ENCODE measurements at places on chromosomes 7 and 10.

GRCh38 chr7:151228024-151228866 lies 1.2 kb upstream of the ABCF2 start:
- DNase-seq, result no peak

- no peak for DNase-seq
These were observed at the start of gene TMEM229A for GRCh38 chr7:124032369-124033094. TMEM229A (minus strand) TSS chr7:124033067; CDS start chr7:124033003, 64 bp downstream.

- no peak for DNase-seq
These were observed 126.2 kb upstream of the NRP1 start for GRCh38 chr10:33460505-33461294.

DNA sequence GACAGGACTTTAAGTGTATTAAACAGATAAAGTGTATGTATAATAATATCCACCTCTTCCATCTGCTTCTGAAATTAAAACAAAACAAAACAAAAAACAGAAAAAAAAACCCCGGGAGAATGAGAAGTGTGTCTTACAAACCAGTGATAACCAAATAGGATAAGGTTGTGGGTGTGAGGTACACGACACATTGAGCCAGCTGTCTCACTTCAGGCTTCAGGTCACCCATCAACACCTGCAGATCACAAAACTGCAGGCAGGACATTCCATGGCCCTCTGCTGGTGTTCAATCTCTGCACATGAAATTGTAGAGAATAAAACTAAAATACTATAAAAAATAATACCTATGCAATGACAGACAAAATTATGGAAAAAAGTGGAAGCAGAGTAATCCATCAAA lies 339.9 kb downstream of the SFMBT2 start:
- DNase-seq, result no peak

DNA sequence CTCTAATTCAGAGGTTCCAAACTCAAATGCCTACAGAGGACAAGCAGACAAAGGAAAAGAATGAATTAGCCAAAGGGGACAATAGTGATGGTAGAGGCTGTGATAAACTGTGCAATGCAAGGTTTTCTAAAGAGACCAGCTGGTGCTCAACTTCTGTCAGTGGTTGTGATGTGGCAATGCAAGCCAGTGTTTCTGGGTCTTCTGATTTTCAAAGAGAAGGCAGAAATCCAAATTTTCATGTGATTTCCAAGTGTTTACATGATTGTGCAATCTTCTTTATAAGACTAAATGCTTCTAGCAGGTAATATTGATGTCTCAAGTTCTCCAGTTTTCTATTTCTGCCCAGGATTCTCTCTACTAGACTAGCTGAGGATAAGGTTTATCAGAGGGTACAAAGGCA lies 135.9 kb downstream of the PCDH15 start:
- DNase-seq, result no peak

DNA sequence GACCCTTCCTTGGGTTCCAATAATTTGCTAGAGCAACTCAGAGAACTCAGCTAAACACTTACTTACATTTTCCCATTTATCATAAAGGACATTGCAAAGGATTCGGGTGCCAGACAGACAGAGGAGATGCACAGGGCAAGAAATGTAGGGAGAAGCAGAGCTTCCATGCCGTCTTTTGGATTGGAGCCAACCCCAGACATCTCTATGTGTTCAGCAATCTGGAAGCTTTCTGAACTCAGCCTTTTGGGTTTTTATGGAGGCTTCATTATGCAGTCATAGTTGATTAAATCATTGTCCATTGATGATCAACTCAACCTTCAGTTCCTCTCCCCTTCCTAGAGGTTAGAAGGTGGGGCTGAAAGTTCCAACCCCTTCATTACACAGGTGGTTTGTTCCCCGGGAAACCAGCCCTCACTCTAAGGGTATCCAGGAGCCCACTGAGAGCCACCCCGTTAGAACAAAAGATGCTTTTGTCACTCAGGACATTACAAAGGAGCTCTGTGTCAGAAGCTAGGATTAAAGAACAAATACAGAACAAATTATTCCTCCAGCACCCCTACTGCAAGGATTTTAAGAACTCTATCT lies 211.9 kb upstream of the VSTM2A start:
- DNase-seq, result no peak

GRCh38 chr7:44390701-44391100 lies 65.3 kb upstream of the CAMK2B start:
- DNase-seq, result no peak

DNA sequence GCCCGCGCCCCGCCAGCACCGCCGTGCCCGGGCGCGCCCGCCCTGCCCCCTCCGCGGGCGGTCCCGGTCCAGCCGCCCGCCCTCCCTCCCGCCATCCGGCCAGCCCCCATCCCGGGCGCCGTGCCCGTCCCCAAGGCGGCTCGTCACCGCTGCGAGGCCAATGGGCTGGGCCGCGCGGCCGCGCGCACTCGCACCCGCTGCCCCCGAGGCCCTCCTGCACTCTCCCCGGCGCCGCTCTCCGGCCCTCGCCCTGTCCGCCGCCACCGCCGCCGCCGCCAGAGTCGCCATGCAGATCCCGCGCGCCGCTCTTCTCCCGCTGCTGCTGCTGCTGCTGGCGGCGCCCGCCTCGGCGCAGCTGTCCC lies at the start of gene HTRA1:
HTRA1 (plus strand) TSS at position 187 of the 362 bp plus-strand sequence; CDS start at position 287, 100 bp downstream.
- peak; percentile 38 for DNase-seq

GRCh38 chr10:80429521-80429973 lies 21.2 kb downstream of the PRXL2A start:
- no peak for DNase-seq

GRCh38 chr7:159136013-159136412 lies 8.7 kb downstream of the VIPR2 start:
- DNase-seq, result no peak

GRCh38 chr10:71585564-71586290 lies 133.9 kb downstream of the C10orf105 start:
- DNase-seq, result no peak

GRCh38 chr7:128860158-128861073 lies 2.2 kb upstream of the ATP6V1F start:
- DNase-seq, result no peak

DNA sequence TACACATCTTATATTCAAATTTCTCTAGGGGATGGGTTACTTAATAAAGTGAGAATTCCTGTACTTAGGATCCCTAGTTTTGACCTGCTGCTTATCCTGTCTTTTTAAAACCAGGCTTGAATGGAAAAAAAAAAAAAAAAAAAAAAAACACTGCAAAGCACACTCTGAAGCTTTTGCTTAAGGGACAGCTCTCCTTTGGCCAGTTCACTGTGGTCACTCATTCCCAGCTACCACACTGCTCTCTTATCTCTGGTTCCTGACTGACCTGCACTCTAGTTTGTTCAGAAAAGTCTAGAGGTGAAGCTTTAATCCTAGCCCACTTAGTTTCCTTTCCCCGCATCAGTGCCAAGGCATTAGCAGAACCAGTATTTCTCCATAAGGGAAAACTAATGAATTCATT lies 82.4 kb downstream of the CADPS2 start:
- DNase-seq, result no peak

GRCh38 chr10:49739426-49739825 lies 22.7 kb downstream of the OGDHL start:
- peak; percentile 1 for DNase-seq

- no peak for DNase-seq
These were observed 80.6 kb upstream of the OIT3 start for GRCh38 chr10:72812753-72813430.

- DNase-seq, result no peak
These were observed 46.7 kb upstream of the SPOCK2 start for GRCh38 chr10:72134785-72135767.

GRCh38 chr10:2326411-2326810 lies 589.1 kb upstream of the ADARB2 start:
- no peak for DNase-seq

GRCh38 chr10:131681122-131681521 lies 219.7 kb upstream of the PPP2R2D start:
- no peak for DNase-seq

- DNase-seq, result no peak
These were observed 138.0 kb downstream of the CDH23 start for GRCh38 chr10:71534568-71535194.

- DNase-seq, result no peak
These were observed 142.2 kb downstream of the TRIL start for GRCh38 chr7:28815928-28816373.

DNA sequence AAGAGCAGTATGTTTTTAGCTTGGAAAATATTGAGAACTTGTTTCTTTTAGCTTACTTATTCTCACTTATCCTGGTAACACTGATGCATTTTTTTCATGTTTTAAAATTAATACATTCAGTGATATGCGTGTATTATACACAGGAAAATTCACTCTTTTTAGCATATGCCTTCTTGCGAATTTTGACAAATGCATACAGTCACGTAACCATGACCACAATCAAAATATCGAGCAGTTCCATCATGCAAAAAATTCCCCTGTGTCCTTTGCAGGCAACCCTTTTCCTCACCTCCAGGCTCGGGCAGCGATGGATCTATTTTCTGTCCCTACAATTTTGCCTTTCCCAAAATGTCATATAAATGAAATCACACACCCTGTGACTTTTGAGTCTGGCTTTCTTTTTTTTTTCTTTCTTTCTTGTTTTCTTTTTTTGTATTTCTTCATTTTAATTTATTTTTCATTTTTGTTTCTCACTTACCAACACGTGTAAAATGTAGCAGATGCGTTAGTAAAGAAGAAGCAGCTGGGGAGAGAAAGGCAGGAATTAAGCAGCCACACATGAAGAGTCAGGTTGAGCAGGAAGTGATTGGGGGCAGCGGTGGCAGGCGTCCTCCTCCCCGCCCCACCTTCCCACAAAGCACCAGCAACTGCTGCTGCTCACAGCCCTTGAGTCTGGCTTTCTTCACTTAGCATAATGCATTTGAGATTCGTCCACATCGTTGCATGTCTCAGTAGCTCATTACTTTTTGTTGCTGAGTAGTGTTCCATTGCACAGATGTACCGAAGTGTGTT lies 29.9 kb downstream of the ADRB1 start:
- DNase-seq, result no peak

DNA sequence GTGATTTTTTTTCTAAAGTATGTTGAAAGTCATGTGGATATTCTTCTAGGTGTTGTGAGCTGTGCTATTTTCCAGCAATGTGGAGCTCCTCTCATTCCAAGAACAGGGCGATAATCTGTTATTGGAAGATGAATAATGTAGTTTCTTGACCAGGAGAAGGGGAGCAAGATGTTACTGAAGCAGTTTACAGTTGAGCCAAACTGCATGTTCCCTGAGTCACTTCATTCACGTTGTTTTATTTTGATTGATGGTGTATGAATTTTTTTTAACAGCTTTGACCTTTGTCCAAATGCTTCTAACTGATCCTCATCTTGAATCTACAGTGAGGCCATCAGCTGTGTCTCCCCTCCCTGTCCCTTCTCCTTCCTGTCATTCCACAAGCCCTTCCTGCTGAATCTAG lies 277.1 kb upstream of the KLF6 start:
- DNase-seq, result no peak

GRCh38 chr10:132943058-132943790 lies 854 bp upstream of the CFAP46 start:
- DNase-seq, result no peak

- DNase-seq, result no peak
These were observed 63.0 kb downstream of the FAS start for GRCh38 chr10:89053555-89053954.

DNA sequence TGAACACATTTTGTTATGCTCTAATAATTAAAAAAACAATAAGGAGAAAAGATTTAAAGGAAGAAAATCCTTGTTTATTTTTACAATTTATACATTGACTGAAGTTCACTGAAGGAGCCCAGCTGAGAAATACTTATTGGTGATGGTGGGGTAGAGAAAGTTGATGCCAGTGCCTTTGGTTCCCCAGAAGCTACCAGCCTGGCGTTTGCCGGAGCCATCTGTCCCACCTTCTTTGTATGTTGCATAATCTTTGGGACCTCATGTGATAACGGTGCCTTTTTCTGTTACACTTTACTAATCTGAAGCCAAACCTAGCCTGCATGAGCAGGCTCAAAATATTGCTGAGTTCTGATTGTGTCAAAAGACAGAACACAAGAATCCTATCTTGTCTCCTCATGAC lies 22.7 kb downstream of the ZNF365 start:
- no peak for DNase-seq

Measured in D721Med (cell line).